ENCODE measurements at places on chromosomes 5 and 9. TPM values are rescaled to one million over a fixed set of nuclear protein-coding genes. Genes with fewer than 3 reads are reported as not detected.
A peak's percentile ranks its signal among the peaks of the same experiment; 100 is the strongest.

The MARVELD2 gene
- total RNA-seq, result 40.9 TPM

The TIMD4 gene
- not detected for total RNA-seq

The PCDHB4 gene
- not detected for total RNA-seq

The SLC4A9 gene
- 0.24 TPM for total RNA-seq

The SLC46A2 gene
- total RNA-seq, result not detected

The MLANA gene
- not detected for total RNA-seq

The BTNL3 gene
- not detected for total RNA-seq

The SPAG8 gene
- total RNA-seq, result 0.97 TPM

The TNFSF15 gene
- 7.5 TPM for total RNA-seq

The INSL6 gene
- total RNA-seq, result not detected

- peak; percentile 36 for DNase-seq
Observed at GRCh38 chr9:22452415-22453010, 5.9 kb downstream of the DMRTA1 start.

GRCh38 chr9:107389617-107390071 lies 99.9 kb downstream of the KLF4 start:
- DNase-seq, result peak; percentile 2

DNA sequence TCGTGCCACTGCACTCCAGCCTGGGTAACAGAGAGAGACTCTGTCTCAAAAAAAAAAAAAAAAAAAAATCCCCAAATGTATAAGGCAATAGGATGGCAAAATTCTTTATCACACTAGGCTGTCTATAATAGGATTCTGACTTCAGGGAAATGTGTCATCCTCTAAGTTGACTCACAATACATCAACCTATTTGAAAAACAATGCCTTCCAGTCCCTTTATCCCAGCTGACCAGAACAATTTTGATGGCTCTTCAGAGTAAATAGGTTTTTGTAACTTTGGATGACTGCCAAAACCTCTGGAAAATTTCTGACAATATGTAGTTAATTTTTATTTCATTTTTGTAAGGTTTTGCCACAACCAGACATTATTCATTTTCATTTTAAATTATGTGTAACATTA lies 184.1 kb downstream of the CCDC192 start:
- no peak for DNase-seq

DNA sequence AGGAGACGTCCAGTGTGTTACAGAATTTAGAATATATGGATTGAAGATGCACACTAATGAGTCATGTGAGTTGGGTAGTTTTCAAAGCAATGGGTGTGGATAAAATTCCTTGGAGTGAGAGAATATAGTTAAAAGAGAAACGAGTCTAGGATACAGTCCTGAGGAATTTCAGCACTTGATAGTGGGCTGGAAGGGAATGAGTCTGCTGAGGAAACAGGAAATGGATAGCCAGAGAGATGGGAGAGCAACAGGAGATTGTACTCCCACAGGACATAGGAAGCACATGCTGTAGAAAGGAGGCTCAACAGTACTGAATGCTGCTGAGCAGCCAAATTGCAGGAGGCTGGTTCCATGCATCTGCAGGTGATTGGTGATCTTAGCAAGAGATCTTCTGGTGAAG lies 68.1 kb downstream of the FBN2 start:
- DNase-seq, result no peak

DNA sequence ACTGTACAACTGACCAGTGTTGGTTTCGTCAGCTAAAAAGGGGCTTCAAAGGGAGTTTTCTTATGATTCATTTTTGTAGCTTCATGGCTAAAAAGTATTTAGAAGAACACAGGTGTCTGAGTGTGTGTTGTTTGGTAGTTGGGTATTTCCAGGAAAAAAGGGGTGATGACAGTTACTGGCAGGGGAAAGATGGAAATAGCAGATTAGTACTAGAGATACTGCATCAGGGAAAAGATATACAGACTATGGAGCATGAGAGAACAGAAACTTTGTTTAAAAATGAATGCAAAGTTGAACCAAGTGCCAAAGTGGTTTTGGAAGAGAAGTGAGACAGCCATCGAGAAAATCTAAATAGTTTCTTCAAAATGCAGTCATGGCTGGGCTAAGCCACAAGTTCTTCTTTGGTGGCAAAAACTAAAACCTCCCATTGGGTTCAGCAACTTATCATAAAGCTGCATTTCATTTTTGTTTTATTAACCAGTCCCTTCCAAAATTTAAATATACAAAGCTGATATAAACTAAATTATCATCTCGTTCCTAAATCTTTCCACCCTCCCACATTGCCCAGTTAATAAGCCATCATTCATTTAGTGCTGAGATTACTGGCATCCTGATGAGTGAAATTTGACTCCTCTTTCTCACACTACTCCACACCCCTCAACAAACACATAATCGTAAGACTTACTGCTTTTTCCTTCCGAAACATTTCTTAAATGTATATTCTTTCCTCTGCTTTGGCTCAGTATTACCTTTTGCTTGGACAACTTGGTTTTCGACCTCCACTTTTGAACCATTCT lies 33.5 kb downstream of the ELL2 start:
- DNase-seq, result no peak

DNA sequence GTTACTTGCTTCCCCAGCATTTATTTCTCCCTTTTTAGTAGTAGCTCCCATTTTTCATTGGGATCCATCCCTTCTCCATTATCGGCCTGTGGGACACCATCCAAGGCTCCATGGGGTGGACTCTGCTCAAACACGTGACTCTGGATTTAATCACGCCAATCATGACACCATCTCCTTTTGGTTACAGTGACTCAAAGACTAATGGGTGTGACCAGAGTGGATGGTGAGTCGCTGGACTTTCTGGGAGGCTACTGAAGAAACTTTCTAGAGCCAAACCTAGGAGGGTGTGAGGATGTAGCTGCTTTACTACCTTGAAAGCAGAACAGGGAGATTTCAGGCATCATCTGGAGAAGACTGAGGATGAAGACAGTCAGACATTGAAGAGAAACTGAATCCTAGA lies 93.1 kb downstream of the PJA2 start:
- no peak for DNase-seq

DNA sequence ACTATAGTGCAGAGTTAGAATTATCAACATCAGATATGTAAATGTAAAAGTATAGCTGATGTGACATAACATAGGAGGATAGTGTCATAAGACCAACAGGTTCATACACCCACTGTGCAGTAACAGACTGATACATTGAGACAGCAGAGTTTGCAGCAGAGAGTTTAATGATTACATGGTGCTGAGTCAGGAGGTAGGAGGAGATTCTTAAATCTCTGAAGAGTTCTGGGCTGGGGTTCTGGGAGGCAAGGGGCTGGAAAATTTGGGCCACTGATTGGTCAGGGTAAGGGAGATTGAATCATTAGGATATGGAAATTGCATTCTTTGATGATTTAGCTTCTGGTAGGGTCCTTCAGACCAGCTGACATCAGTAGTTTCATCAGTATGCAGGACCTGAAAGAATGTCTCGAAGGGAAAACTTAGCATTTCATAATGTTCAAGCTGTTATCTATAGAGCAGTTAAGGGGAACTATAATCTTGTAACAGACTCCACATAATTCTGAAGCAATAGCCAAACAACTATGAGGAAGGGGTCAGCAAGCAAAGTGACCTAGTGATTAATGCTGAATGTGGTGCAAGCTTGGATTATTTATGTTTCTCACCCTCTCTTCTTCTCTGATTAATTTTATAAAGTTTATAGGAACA lies 35.6 kb downstream of the CCL28 start:
- DNase-seq, result no peak

DNA sequence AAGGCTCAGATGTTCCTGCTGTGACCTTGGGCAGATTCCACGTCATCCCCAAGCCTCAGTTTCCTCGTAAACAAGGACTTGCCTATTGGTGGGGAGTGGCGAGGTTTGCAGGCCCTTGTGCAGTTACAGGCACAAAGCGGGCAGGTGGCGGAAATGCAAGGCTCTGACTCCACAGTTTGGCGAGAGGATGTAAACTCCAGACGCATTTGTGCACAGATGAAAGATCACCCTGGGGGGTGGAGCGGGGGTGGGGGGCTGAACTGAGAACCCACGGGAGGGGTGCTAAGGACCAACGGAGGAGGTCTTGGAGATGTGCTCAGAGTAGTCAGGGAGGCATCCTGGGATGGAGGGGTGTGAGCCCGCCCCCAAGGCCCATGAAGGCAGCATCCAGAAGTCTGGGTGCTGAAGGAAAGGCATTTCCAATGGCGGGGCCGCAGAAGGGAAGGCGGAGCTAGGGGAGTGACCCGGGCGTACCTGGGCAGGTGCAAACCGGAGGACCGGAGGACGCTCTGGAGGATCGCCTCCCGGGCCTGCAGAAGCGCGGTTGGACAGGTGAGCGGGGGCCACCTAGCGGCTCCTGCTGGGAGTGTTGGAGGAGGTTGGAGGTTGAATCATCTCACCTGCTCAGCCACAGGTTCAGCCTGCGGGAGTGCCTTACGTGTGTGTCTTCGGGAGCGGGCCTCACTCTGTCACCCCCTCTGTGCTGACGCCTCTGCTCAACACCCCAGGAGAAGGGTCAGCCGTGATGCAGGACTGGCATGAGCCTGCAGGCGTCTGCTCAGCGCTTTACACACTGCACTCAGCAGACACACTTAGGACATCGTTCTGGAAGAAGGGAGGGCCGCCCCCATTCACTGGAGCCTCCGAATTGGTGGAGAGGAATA lies 1.9 kb upstream of the FIBCD1 start:
- peak; percentile 90 for DNase-seq

- DNase-seq, result peak; percentile 70
Observed at GRCh38 chr5:104178829-104179456, 616.4 kb upstream of the NUDT12 start.

DNA sequence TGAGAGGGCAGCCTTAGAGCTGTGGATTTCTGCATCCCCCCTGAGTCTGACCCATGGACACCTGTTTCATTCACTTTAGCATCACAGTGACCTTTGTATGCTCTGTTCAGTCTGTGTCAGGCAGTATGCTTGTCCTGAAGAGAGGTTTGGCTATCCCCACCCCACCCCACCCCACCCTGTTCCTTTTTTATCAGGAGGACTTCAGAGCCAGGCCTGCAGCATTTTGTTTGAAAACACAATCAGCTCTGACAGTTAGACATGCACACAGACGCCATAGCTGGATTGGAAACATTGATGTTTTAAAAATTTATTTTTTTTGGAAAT lies 142.2 kb downstream of the NTRK2 start:
- DNase-seq, result no peak

GRCh38 chr9:99820685-99821395 lies 845 bp upstream of the NR4A3 start:
- DNase-seq, result no peak

GRCh38 chr5:79702606-79703380 lies 13.2 kb downstream of the CMYA5 start:
- DNase-seq, result peak; percentile 74

- no peak for DNase-seq
Observed at GRCh38 chr5:143222287-143223231, 180.9 kb downstream of the NR3C1 start.

- DNase-seq, result no peak
Observed at GRCh38 chr5:159422361-159422760, 92.1 kb upstream of the IL12B start.

- no peak for DNase-seq
Observed at GRCh38 chr9:128397831-128398230, 22.8 kb upstream of the CERCAM start.

DNA sequence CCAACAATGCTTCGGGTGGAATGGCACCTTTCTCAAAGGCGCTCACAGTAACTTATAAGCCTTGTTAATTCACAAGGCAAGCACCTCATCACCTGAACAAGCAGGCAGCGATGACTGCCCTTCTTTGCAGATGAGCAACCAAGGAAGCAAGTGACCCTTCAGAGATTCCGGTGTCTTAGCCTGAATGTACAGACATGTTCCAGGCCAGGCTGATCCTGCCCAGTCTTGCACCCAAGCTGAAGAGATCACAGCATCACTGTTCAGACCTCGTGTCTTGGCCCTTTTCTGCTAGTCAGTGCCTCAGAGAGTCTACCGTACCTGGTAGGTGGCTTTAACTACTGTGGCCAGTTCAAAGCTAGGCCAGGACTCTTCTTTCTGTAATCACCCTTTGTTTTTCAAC lies 94.7 kb upstream of the ERCC6L2 start:
- no peak for DNase-seq

GRCh38 chr9:133845440-133845839 lies 107.3 kb upstream of the SARDH start:
- DNase-seq, result no peak

DNA sequence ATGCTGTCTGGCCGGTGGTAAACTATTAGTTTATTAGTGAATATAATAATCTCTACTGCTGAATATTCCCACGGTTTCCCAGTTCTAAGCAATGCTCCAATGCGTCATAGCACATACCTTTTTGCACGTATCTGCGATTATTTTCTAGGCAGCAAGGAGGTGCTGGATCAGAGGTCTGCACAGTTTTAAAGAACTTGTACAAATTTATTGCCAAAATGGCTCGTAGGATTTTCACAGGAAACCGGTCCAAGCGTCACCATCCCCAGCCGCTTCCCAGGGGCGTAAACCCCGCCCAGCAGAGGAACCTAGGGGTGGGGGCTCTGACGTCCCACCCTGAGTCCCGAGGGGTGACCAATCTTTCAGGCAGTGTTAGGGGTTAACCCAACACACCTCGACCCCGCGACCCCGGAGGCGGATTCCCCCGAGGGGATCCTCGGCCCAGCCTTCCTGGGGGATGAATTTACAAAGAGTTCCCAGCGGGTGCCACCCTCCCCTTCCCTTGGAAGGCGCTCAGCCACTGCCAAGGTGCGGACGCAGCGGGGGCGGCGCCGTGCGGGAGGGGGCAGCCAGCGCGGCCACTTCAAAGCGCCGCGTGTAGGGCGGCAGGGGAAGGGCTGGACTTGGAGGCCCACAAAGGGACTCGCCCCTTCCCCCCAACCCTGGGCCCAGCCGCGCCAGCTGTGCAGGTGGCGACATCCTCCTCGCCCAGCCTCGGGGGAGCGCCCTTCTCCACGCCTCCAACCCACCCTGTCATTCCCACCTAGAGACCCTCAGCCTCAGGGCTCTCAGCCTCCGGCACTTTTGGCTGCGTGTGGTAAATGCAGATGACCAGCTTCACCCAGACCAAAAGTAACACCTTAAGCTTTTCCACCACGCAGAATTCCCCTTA lies 43.5 kb upstream of the TCF7 start:
- peak; percentile 50 for DNase-seq

DNA sequence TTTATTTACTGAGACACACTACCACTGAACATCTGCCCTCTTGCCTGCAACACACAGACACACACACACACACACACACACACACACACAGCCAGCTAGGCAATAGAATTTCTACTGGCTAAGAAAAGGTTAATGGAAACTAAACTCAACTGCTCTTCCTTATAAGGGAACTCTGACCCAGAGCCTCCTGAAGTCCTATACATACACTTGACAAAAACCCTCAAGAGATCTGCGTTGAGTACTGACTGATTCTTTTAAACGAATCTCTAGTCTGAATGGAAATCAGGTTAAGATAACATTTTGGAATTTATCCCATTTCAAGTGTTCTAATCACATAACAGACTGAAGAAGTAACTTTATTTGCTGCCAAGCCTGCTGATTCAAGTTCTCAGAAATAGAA lies 25.9 kb upstream of the TRPM3 start:
- no peak for DNase-seq
